ENCODE measurements at places on chromosomes 4 and X. TPM values are rescaled to one million over a fixed set of nuclear protein-coding genes. Genes with fewer than 3 reads are reported as not detected.

The DCAF12L2 gene
- 0.08 TPM for total RNA-seq

The TKTL2 gene
- total RNA-seq: not detected

DNA sequence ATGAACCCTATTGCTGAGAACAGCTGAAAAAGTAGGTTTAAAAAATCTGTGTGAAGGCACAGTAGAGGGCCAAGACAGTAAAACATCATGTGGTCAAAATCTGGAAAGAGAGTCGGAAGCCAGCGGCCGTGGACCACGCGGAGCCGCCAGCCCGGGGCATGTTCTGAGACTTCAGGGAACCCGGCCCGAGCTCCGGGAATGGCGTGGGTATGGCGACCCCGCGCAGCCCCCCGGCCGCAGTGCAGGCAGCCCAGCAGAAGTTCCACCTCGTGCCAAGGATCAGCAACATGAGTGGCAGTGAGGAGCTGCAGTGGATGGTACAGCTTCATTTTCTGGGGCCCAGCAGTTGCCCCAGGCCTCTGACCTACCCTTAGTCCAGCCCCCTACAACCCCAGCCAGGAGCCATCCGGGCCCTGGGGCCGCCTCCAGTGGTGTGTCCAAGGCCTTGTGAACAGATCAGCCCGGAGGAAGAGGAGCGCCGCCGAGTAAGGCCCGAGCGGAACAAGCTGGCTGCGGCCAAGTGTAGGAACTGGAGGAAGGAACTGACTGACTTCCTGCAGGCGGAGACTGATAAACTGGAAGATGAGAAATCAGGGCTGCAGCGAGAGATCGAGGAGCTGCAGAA, 94.2 kb downstream of the LARP1B start:
- no peaks in the 10 kb centered on the region for H3K4me1 ChIP-seq
- no peaks in the 10 kb centered on the region for H3K27me3 ChIP-seq
- no peak overlapping the region for H3K27ac ChIP-seq
- no peaks in the 10 kb centered on the region for H3K36me3 ChIP-seq

The GPM6B gene
- 8.6 TPM for total RNA-seq

GRCh38 chr4:37243051-37243450, 1.5 kb upstream of the NWD2 start:
- H3K27ac ChIP-seq: no peak overlapping the region
- no peaks in the 10 kb centered on the region for H3K36me3 ChIP-seq
- peaks cover 36% of the 10 kb centered on the region for H3K27me3 ChIP-seq
- DNase-seq: no peak
- H3K4me1 ChIP-seq: no peaks in the 10 kb centered on the region
- no peak overlapping the region for H3K4me3 ChIP-seq

DNA sequence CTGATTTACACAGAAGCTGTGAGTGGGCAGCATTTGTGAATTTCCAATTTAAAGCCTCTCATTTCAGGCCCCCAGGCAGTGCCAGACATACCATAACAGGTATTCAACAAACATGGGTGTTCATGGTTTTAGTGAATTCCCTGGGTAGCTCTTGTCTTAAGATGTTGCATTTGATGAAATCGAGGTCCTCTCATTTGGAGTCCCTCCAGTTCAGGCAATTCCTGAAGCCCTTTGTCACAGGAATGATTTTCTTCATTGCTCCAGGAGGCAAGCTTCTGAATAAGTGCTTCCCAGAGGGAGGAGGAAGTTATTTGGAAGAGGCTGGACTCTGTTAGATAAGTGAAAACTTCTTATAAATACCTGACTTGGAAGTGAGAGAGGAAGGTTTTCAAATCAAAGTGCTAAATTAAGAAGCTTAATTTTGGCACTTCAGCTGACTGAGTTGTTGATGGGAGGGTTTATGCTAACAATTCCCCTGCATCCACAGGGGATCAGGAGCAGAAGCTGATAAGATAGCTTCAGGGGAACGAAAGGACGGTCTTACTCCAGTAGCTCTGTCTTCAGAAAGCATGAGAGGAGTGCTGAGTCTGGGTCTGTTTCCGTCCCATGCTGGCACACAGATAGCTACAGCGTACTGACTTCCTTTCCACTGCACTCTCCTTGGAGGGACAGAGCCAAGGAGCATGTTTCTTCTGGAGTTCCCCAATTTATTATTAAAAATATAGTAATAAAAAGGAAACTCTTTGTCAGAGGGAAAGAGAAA, 543.1 kb downstream of the GBA3 start:
- no peak for DNase-seq
- H3K27me3 ChIP-seq: no peaks in the 10 kb centered on the region
- H3K36me3 ChIP-seq: no peaks in the 10 kb centered on the region
- no peak overlapping the region for H3K4me3 ChIP-seq
- no peaks in the 10 kb centered on the region for H3K4me1 ChIP-seq

The ZNF275 gene
- 5.4 TPM for total RNA-seq

DNA sequence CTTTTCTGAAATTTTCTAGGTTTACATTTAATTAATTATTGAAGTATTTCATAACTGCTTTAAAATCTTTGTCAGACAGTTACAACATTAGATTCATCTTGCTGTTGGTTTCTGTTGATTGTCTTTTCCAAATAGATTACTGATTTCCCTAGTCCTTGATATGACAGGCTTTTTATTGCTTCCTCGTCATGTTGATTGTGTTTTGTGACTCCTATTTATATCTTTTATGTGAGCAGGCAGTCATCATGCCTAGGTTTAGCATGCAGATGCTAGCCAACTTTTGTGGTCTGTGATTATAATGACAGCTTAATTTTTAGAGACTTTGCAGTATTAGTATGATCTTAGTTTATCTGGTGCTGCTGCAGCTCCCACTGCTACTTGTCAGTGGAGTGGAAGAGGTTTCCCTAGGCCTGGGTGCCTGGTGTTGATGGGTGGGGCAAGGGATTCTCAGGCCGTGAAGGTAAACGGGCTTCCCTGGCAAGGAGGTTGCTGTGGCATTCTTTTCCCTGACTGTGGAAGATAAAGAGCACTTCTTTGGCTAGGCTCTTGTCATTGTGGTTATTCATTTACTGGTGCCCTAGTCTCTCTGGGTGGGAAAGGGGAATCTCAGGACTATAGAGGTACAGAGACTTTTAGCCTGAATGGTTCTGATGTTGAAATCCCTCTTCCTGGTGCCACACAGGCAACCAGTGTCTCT, 65.7 kb downstream of the SERPINA7 start:
- no peaks in the 10 kb centered on the region for H3K4me1 ChIP-seq
- no peaks in the 10 kb centered on the region for H3K36me3 ChIP-seq
- no peaks in the 10 kb centered on the region for H3K27me3 ChIP-seq
- no peak overlapping the region for H3K4me3 ChIP-seq
- DNase-seq: peak; percentile 23

DNA sequence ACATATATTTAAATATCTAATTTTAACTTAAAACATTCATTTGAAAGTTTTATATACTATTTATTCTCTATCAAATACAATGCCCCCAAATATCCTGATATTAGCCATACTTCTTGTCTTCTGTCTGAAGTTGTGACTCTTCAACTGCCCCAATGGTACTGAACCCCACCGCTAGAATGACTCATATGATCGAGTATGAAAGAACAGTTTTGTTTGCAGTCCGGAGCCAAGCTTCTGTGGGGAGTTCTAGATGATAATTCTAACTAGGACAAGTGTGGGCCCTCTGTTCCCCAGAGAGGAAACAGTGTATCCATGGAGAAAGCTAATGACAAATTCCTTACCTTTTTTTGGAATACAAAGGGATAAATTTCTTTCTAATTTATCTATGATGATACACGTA, 24.7 kb upstream of the CT47A1 start:
- H3K36me3 ChIP-seq: no peaks in the 10 kb centered on the region
- H3K4me3 ChIP-seq: no peak overlapping the region
- H3K4me1 ChIP-seq: no peaks in the 10 kb centered on the region
- no peak overlapping the region for H3K27ac ChIP-seq

The MFSD8 gene
- total RNA-seq: 19.9 TPM

DNA sequence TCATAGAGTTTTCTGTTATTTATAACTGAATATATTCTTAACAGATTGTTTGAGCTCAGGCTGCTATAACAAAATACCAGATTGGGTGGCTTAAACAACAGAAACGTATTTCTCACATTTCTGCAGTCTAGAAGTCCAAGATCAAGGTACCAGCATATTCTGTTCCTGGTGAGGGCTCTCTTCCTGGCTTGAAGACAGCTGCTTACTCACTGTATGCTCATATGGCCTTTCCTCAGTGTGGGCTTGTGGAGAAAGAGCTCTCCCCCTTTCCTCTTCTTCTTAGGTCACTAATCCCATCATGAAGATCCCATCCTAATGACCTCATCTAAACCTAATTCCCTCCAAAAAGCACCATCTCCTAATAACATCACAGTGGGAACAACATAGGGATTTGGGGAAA, 117.8 kb downstream of the RASGEF1B start:
- no peaks in the 10 kb centered on the region for H3K27me3 ChIP-seq
- no peak overlapping the region for H3K27ac ChIP-seq
- no peaks in the 10 kb centered on the region for H3K36me3 ChIP-seq
- no peaks in the 10 kb centered on the region for H3K4me1 ChIP-seq
- DNase-seq: no peak

- H3K4me1 ChIP-seq: no peaks in the 10 kb centered on the region
- H3K4me3 ChIP-seq: no peak overlapping the region
- DNase-seq: no peak
- H3K27ac ChIP-seq: no peak overlapping the region
- H3K36me3 ChIP-seq: no peaks in the 10 kb centered on the region
These were observed 981.1 kb downstream of the PCDH7 start for GRCh38 chr4:31701256-31701655.
